Thoracic aorta (tissue), 2 donors: ENCODE measurements at places on chromosomes 2 and 18.

DNA sequence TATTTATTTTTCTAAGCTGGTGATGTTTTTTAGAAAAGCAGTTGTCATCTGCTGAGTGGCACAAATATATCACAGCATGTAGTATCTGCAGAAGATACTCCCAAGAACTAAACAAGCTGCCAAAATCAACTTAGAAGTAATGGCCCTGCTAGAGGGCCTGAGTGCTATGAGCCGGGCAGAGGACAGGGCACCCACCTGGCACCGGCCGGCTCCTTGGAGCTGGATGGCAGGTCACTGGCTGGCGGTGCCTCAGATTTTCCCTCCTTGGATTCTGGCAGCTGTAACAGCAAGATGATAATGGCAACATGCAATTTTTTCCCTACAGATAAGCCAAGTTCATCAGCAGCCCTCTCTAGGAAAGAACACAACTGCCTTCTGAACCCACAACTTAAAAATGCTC lies 79.7 kb downstream of the EMILIN2 start:
- DNase-seq = no peak

GRCh38 chr18:48757367-48757766 lies 193.4 kb downstream of the SMAD7 start:
- no peak for DNase-seq

GRCh38 chr2:23753291-23754010 lies 173.5 kb downstream of the ATAD2B start:
- DNase-seq = no peak

DNA sequence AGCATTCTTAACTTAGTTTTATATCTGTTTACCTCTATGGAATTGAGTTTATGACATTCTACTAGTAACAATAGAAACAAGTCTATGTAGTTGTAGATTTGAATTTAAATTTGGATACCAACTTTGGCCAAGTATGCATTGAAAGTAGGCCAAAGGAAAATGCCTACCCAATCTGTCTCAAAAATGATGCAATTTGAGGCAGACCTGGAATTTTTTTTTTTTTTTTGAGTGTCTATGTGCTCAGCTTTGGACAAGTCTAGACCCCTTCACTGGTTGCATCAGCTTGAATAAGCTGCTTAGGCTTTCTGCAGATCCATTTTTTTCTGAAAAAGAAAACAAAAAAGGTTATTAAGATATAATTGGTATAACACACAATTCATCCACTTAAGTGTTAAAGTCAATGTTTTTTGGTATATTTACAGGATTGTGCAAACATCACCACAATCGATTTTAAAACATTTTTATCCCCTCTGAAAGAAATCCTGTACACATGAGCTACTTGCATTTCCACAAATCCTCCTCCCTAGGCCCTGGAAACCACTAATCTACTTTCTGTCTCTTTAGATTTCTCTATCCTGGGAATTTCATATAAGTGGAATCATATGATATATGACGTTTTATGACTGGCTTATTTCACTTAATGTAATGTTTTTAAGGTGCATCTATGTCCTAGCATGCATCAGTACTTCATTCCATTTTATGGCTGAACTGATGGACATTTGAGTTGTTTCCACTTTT lies 185.1 kb upstream of the CCDC68 start:
- no peak for DNase-seq

GRCh38 chr2:190121305-190121704 lies 58.8 kb upstream of the MSTN start:
- DNase-seq = no peak

DNA sequence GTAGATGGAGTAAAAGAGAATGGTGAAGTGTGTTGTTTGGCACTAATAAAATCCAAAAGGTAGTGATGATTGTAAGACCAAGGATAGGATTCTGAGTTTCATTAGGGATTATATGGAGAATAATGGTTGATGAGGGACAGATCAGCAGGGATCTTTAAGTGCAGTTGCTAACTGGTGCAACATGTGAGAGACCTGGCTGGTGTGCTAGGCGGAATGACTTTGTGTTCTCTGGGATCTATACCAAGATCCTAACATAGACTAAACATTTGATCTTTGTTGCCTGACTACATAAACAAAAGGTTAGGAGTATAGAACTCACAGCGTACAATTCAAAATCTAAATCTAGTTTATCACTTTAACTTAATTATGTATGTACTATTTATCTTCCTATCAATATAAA lies 135.4 kb downstream of the PTRHD1 start:
- no peak for DNase-seq

DNA sequence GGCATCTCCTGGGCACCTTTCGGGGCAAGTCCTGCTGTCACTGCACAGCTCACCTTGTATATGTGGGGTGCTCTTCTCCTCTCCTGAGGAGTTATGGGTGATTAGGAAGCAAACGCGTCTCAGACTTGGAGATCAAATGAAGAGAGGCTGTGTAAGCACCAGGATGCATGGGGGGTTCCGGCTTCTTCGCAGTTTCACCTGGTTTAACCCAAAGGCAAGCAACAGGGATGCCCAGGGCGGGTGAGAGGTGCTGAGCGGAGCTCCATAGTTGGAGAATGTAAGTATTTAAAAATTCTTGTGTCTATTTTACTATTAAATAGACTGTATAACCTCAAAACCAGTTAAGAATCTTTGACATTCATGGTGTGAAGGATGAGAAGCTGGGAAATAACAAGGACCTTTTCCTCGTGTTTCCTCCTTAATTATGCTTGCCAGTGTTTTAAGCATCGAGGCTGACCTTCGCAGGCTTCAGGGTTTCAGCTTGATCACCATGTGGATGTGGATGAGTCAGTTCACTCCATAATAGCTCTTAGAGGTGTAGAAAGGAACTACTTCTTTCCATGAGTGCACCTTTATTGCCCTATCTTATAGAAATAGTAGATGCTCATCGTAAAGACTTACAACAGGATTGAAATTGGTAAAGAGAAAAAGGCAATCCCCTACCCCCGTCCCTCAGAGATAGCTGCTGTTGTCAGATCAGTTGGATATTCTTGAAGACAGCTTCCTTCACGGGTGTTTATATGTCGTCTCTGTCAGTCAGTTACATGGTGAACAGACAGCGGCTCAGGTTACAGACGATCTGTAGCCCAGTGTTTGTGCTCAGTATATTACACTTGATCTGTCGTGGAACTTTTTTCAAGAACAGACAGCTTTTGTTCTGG lies 201.1 kb downstream of the AGAP1 start:
- no peak for DNase-seq

GRCh38 chr2:46365913-46366667 lies 68.9 kb downstream of the EPAS1 start:
- DNase-seq = no peak

- no peak for DNase-seq
These were observed 2.1 kb upstream of the EMILIN1 start for GRCh38 chr2:27076323-27076722.

GRCh38 chr18:3454365-3455089 lies 4.6 kb downstream of the TGIF1 start:
- DNase-seq = no peak

GRCh38 chr2:156401861-156402260 lies 34.3 kb upstream of the GPD2 start:
- no peak for DNase-seq

DNA sequence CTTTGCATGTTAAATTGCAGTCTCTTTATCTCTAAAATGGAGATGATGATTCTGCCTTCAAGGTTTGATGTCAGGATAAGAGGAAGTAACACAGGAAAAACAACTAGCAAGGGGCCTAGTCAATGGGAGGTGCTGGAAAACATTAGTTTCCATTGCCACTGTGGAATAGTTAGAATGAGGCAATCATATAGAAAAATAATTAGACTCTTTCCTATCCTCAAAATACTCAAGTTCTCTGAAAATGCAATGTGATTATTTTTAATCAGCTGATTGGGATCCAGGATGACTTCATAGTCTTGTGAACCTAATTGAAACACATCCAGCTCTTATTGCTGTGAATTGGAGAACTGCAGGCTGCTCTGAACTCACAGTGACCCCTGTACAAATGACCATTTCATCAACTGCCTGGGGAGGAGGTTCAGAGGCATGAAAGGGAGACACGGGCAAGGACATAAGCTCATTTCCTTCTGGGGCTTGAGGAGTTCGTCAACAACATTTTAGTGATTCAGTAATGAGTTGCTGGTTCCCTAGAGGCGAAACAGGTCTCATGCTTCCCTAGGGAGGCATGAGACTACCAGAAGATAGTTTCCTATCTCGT lies 422.5 kb downstream of the LPIN1 start:
- DNase-seq = no peak

- DNase-seq = peak; percentile 28
These were observed 100.4 kb downstream of the LDLRAD4 start for GRCh38 chr18:13318731-13319501.

DNA sequence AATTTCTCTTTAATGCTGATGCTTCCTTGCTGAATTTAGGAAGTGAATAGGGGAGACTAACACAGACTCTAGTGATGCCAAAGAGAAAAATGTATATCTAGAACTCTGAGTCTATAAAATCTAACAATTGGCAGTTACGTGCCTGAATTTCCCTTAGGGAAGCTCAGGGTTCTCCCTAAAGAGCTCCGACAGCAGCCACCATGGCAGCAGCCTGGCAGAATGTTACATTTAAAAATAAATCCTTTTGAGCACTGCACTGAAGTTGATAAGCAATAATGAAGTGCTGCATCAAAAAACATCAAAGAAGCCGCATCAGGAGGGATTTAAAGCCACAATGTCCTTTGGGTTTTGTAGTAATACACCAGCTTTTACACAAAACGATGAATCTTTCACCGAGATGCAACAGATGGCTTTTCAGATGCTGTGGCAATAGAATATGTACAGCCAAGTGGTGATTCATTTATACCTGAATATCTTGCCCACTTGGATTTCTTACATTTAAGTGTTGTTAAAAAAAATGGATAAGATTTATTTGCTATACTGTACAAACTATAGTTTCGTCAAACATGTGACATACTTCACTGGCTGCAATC lies 291.2 kb upstream of the SESTD1 start:
- DNase-seq = no peak

DNA sequence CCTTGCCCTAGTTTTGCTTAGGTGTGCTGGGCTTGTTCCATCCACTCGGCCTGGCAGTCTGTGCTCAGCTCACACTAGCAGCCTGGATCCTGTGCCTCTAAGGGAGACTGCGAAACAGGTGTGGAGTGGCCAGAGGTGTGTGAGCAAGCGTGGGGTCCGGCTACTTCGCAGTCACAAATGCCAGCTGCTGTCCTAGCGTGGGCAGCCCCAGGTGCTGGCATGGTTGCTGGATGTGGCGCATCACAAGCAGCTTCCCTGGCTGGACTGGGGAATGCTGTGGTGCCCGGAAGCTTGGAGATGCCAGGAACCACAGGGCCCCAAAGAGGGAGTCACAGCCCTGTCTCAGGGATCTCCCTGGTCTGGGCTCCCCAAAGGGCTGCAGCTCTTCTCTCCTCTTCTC lies 119.0 kb upstream of the TMEFF2 start:
- DNase-seq = no peak

- no peak for DNase-seq
These were observed 10.6 kb upstream of the PROC start for GRCh38 chr2:127407661-127408003.

GRCh38 chr2:130393318-130393910 lies 37.6 kb downstream of the PTPN18 start:
- no peak for DNase-seq

DNA sequence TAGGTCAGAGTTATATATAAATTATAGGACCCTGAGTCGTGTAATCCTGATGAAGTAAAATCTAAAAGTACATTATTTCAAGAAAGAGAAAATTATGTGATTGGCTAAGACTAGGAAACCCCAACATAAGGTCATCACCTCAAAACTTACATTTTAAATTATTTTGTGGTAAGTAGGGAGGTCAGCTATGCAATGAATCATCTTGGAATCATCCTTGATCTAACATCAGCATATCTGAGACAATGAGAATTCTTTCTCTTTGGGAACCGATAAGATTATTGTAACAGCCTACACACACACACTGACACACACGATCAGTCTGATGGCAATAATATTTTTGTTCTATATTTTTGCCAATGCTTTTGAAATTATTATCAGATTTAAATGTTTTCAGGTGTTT lies 904.8 kb upstream of the CHAC2 start:
- no peak for DNase-seq

GRCh38 chr2:84299211-84299775 lies 159.8 kb downstream of the SUCLG1 start:
- DNase-seq = no peak

DNA sequence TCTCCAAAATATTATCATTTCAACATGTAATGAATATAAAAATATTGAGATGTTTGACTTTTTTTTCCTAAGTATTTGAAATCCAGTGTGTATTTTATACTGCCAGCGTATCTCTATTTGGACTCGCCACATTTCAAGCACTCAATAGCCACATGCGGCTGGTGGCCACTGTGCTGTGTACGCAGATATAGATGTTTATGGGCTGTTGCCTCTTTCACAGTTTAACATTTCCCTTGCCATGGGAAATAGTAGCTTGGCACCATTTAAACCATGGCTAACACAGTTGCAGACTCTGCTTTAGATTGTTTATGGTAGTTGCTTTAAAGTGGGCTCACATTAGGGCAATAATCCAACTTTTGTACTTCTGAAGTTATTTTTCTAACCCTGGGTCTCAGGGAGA lies 136.6 kb upstream of the ITGB6 start:
- no peak for DNase-seq

DNA sequence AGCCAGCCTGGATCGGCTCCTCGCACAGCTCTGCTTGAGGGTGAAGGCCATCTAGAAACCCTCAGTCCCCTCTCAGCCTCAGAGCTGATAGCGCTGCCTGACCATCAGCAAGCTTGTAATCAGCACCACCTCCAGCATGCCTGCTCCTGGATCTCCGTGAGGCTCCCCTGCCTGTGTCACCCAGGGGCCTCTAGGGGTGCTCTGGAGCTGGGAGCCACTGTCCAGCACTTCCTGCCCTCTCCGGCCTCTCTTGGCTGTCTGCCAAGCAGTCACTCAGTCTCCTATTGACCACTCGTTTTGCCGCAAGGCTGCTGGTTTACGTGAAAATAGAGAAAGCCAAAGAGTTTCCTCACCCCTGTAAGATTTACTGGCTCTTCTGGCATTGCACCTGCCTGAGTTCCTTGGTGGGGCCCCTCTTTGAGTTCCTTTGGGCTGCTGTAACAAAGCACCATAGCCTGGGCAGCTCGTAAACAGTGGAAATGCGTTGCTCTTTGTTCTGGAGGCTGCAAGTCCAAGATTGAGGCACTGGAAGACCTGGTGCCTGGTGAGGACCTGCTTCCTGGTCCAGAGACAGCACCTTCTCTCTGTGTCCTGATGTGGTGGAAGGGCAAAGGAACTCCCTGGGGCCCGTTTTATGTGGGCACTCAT lies 17.9 kb downstream of the CAPN10 start:
- peak; percentile 38 for DNase-seq

- no peak for DNase-seq
These were observed 19.2 kb downstream of the SH3RF3 start for GRCh38 chr2:109148117-109148746.
